Non-pigmented ciliary epithelial cell (primary cell): ENCODE measurements at places on chromosomes 2 and 18.

GRCh38 chr2:109507217-109507616 is 106.5 kb downstream of the SEPTIN10 start:
- DNase-seq: no peak

DNA sequence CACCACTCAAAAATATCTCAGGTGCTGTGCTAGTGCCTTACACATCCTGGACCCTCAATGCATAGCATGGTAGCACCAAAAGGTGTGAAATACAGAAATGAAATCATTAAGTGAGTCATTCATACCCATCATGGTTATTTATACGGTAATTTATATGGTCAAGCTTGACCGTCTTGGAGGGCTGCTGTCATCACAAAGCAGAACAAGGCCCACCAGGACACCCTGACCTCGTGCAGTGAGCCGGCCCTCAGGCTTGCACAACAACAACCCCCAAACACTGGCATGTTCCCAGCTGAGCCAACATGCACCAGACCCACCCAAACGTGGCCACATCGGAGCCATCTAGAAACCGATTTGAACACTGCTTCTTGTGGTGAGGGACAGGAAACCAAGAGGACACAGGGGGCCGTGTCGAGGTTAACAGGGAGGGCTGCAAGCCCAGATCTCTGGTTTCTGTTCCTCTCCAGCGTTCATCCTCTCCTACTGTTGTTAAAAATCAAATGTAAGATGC is 378.5 kb upstream of the ID2 start:
- DNase-seq: no peak

DNA sequence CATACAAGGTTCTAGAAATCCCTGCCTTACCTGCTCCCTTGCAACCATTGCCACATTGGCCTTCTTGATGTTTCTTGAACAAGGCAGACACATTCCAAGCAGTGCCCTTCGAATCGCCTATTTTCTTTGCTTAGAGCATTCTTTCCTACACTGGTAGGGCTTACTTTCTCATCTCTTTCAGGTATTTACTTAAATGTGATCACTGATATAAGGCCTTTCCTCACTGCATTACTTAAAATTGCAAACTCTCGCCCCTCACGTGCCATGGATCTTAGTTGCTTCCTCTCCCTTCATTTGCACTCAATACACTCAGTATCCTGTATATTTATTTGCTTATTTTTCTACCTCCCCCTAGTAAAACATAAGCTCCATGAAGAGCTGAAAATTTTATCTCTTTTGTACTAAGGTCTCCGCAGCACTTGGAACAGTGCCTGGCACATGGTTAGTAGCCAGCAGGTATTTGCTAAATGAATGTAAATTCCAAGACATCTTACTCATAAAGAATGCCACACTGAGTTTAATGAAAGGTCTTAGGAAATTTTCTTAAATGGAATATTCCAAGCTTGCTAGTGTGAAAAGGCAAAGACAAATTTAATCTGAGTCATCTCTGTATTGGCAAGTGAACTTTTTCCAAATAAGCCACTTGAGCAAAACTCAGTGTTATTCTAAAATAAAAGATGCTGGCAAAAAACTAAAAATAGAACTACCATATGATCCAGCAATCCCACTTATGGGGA is 42.4 kb upstream of the FIGN start:
- peak; percentile 75 for DNase-seq

DNA sequence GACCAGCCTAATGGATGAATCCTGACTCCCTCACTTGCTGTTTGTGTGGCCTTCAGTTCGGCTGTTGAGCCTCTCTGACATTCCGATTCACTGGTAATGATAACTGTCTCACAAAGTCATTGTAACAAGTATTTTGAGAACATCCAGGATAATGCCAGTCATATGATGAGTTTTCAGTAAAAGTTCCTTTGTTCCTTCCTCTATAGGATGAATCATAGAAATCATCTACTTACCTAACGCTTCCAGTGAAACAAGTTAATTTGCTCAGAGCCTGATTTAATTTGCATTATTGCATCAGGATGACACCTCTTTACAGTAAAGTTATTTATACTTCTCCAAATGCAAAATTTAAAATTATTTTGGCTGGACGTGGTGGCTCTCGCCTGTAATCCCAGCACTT is 32.0 kb downstream of the RAB31 start:
- no peak for DNase-seq

DNA sequence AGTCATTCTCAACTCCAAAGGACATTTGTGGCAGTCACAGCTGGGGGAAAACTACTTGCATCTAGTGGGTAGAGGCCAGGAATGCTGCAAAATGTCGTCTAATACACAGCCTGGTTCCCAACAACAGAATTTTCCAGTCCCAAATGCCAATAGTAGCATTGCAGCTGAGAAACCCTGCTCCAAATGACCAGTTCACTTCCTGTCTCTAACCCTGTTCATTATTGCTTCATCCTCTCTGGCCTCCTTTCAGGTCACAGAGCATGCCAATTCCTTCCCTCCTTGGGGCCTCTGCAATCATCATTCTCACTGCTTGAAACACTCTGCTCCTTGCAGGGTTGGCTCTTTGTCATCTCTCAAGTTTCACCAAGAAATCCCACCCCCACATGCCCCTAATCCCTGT is 139.1 kb downstream of the IRS1 start:
- DNase-seq: no peak

DNA sequence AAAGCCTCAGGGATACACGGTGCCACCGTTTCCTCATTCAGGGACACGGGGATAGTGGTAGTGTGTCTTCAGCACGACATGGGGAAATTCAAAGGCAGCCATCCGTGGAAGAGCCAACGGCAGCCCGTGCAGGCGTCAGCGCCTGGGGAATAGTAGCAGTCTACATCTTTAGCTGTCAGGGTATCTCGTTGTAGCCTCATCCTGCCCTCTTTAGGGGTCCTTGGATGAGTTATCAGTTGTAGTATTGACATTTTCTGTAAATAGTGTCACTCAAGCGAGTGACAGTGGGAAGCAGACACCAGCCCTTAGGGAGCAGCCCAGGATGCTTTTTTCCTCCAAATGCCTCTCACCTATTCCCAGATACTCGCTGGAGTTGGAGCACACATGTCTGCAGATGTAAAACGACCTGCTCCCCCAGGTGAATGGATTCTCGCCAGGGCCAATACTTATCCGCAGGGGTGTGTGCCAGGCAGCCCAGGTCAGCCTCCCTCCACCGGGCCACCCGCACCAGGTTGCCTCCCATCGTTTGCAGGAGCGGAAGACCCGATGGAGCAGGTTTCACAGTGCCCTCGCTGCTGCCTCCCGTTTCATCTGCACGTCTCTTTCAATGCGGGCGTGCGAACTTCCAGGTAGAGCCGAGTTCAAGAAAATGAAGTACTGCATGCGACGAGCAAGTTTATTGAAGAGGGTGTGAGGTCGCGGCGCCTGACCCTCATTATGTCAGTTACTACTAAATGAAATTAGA is 41.0 kb downstream of the AGAP1 start:
- no peak for DNase-seq

- DNase-seq: no peak
These were observed 448.7 kb downstream of the DCDC2C start for GRCh38 chr2:4152051-4152450.

DNA sequence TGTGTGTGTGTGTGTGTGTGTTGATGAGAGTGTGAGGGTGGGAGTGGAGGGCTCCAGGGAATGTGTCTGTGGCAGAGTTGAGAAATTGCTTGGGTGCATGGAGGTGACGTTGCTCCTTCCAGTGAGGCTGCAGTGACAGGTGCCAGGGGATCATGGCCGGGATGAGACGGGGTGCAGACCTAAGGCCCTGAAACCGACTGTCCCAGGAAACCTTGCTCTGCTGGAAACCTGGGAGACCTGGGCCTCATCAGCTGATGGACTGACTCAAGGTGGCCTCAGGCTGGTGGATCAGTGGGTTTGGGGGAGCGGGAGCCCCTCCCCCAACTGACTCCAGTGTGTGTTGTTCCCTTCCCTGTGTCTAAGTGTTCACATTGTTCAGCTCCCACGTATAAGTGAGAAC is 56.6 kb downstream of the INHBB start:
- no peak for DNase-seq

DNA sequence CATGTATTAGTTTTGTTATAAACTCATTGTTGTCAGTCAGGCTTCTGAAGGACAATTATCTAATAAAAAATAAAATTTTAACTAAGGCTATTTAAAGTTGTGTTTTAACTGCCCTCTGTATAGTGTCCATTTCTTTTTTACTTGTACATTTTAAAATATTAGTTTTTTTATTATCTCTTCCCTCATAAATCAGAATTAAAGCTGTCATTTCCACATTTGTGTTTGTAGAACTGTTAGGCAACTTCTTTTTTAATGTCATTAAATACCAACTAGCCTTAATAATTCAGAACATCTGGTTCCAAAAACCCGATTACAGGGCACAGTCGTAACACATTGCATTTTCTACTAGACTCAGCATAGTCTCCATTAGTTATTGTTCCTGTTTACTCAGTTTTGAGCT is 1749.0 kb upstream of the CELF4 start:
- no peak for DNase-seq

DNA sequence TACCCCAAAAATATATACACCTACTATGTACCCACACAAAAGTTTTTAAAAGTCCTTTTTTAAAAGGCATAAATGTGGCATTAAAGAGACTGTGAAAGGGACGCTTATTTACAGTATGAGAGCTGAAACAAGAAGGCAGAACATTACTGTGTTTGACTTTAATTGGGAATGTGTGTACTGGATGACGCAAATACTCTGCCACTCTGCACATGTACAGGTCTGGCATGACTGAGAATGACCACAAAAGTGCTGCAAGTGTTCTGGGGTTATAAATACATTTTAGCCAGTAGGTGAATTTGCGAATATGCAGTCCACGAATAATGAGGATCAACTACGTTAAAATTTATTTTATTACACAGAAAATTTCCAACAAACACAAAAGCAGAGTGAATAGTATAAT is 11.4 kb downstream of the DARS1 start:
- no peak for DNase-seq

GRCh38 chr18:68837665-68838451 is 40.0 kb downstream of the CCDC102B start:
- DNase-seq: no peak

DNA sequence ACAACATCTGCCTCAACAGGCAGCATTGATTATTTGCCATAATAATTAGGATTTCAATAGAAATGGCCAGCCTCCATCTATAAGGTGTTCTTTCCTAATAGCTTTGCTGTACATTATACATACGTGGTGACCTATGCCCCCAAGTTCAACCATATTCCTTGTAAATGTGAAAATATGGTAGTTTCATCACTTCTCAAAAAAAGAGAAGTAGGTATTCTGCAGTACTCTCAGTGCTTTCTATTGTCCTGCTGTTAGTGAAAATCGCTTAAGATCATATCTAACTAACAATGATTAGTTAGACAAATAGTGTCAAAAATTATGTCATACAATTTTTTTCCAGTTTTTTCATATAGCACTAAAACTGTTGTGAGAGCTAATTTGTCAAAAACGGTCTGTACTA is 79.6 kb downstream of the SLC4A10 start:
- DNase-seq: no peak

- no peak for DNase-seq
These were observed 84.2 kb upstream of the TTN start for GRCh38 chr2:178891265-178891958.

DNA sequence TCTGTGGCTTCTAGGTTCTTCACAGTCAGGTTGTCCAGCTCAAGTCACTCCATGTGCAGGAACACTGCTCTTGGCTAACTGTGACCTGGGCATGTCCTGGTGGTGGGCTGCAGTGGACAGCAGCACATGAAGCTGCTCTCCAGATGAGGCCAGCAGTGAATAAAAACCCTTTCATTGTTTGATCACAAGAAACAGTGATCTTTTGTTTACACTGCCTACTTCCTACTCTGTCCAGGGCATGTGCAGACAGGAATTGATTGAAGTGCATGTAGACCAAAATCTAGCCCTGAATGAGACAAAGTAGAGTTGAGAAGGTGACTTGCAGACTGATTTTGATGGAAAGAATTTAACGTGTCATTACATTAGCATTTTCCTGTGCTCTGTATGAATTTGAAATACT is 34.9 kb downstream of the BCL2L11 start:
- DNase-seq: no peak

DNA sequence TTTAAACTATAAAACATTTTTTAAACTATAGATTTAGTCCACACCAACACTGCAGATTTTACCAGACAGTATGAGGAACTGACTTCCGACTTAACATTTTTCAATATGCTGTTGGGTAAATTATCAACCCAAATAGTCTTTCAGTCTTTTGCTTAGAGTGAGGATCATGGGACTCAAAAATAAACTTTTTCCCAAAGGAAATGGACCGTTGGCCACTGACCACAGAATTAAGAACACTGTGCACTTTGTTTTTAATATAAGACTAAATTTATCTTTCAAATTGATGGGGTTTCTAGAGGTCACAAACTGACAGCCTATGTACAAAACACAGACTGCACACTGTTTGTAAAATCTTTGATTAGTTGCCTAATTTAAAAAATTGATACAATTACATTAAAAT is 44.9 kb downstream of the FIGN start:
- no peak for DNase-seq

GRCh38 chr2:12451726-12452125 is 265.0 kb upstream of the TRIB2 start:
- DNase-seq: no peak

DNA sequence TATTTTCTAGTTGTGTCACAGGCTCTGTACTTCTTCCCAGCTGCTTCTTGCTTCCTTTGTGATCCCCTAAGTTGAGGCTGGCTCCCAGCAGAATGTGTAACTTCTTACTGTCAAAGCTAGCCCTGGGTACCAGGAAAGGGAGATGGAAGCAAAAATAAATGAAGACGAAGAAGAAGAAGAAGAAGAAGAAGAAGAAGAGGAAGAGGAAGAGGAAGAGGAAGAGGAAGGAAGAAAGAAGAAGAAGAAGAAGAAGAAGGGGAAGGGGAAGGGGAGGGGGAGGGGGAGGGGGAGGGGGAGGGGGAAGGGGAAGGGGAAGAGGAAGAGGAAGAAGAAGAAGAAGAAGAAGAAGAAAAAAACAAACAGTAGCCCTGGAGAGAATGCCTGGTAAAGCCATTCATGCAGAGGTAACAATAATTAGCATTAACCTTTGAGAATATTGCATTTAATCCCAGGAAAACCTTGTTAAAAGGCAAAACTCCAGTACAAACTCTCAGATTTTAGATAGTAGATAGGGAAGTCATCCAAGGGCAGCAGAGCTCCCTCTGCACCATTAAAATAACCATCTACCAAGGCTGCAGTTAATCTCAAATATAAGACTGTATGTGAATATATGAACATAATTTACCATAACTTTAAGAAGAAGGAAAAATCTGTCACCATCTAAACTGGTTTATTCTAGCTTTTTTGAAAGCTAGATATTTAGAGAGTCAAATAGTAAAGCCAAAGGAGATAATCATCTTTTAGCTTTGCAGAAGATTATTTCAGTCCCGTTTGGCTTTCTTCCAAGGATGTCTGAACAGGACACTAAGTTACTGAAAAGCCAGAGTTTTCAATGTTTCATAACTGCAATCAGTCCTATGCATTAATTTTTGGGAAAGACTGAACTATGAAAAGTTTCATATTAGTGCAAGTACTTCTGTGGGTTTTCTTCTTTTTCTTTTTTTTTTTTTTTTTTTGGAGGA is 44.3 kb upstream of the FBXO11 start:
- no peak for DNase-seq

- no peak for DNase-seq
These were observed 206.7 kb upstream of the RBBP8 start for GRCh38 chr18:22726469-22726868.

GRCh38 chr2:83071914-83072313 is 1387.2 kb downstream of the SUCLG1 start:
- DNase-seq: no peak
